Putamen (tissue), 1 donor: ENCODE measurements at places on chromosomes 6 and 20.

DNA sequence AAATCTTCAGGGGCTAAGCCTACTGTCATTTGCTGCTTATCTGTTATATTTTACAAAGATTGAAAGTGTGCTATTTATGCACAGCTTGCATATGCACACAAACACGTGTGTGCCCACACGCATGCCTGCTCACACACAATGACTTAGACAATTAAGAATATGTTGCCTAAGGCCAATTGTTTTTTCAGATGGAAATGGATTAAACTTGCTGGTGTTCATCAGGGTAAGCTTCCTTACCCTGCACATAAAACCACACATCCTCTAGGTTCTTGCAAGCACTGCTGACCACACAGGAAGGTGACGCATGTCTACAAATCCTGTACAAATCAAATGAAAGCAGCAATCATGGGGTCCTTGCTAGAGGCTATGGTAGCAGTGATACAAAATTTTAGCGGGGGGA lies 58.4 kb downstream of the GJA10 start:
- no peak for DNase-seq

DNA sequence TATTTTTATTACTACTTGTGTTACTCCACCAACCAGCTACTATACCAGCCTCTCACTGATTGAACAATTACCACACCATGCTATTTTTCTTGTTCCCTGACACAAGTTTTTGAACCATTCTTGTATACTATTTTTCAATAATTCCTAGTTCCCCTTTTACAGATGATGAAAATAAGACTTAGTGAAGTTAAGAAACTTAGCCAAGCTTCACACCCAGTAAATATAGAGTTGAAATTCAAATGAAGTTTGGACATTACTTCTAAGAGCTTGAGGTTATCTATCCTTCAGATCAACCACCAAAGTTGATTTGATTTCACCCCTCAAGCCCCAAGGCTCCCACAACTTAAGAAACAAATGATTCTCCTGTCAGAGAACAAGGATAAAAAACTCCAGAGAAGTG lies 13.1 kb upstream of the BCAS1 start:
- no peak for DNase-seq

DNA sequence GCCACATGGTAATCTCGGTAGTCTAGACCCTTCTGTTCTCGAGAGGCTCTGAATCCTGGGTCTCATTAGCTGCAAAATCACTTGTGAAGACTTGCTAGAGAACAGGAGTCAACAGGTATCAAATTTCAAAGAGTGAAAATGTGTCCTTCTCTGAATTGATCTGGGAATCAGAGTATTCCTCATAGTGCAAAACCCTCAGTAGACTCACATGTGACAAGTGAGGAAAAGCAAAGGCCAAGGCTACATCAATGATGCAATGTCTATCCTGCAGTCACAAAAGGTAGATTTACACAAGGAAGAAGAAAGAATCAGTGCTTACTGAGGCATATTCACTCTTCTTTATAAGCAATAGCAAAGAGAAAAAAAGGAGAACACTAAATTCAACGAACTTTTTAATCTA lies 1220.0 kb upstream of the GJE1 start:
- DNase-seq, result no peak

DNA sequence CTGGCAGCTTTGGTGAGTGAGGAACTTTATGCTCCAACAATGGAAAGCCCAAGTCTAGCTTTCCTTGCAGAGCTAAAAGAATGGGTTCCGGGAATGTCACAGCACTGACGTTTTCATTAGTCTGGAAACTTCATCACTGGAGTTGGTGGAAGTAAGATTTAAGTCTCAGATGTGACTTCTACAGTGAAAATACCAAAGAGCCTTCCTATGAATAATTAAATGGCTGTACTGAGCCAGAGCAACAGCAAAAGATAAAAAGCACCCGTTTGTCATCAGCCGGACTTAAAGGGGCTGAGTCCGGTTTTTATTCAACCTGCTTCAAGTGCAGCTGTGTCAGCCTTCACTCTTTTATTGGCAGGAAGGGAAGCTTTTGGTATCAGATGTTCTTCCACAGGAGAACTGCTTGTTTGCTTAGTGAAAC lies 46.5 kb upstream of the SHLD1 start:
- DNase-seq, result no peak

GRCh38 chr6:24875534-24875901 lies 60.2 kb downstream of the RIPOR2 start:
- no peak for DNase-seq

DNA sequence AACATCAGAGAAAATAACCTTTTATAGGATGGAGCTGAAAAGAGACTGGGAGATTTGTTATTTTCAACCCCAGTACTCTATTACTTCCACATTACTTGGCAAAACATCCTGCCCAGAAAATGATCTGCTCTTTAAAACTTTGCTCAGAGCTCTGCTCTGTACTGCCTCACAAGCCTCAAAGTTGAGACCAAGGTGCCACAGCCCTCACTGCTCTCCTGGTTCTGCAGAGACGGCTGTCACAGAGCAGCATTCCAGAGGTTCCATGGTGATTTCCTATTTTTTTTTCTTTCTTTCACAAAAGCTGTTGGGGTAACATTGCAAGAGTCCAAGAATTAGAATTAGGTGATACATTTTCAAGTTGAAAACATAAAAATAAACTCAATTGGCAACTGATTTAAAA lies 155.2 kb downstream of the UBE3D start:
- DNase-seq, result no peak

DNA sequence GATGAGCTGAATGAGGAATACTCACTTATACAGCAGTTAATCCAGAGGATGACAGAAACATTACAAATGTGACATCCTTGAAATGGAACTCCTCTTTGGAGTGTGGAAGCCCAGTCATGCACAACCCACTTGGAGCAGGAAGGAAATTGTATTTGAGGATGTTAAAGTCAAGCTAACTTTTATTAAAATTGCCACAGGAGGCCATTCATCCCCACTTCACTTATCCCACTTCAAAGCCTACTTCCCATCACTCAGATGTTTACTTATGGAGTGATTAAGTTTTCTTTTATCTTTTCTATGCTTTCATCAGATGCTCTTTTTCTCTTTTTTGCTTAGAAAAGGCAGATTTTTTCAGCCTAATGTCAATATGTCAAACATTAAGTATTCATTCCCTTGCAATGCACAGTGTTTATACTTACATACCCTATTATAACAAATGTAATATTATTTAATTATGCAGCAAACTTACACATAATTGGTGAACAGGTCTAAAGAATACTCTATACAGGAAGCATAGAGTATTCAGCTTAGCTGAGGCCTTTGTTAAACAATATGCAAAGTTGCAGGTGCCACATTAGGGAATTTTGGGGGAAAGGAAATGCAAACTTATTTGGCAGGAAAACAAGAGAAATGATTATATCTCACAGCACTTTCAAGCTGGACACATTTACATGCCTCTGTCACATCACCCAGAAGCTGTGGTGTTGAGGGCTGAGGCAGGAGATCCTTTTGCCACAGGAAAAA lies 148.9 kb downstream of the KHDC1L start:
- DNase-seq, result no peak

- DNase-seq, result no peak
Measured at GRCh38 chr20:40565682-40566040, 123.4 kb downstream of the MAFB start.

GRCh38 chr6:152404936-152405595 lies 232.1 kb downstream of the SYNE1 start:
- DNase-seq, result no peak

- no peak for DNase-seq
Measured at GRCh38 chr6:136181512-136181833, 68.6 kb downstream of the MTFR2 start.

- DNase-seq, result no peak
Measured at GRCh38 chr6:53205778-53206177, 57.1 kb upstream of the GCM1 start.

GRCh38 chr6:13445744-13446115 lies 41.7 kb downstream of the GFOD1 start:
- no peak for DNase-seq

GRCh38 chr20:59214606-59215547 lies 51.3 kb downstream of the ZNF831 start:
- no peak for DNase-seq

- DNase-seq, result no peak
Measured at GRCh38 chr20:16399801-16400200, 173.4 kb downstream of the KIF16B start.

DNA sequence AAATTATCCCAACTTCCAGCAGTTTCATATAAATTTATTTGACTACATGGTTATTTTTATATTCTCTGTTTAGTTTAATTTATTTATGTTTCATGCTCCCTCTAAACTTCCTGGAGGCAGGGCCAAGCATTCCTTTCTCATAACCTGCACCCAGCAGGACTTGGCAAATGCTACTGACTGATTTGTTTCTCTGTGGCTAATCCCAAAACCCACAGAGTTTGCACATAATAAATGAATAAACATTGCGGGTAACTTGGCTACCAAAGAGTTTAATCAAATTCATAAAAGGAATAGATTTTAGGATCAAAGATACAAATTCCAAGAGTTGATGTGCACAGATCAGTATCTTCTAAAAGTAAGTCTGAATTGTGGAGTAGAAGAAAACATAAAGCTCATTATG lies 239.5 kb downstream of the SLC35F1 start:
- DNase-seq, result no peak

GRCh38 chr6:44495036-44495901 lies 107.8 kb downstream of the CDC5L start:
- DNase-seq, result no peak

GRCh38 chr6:42030585-42031506 lies 19.5 kb upstream of the TAF8 start:
- DNase-seq, result no peak

DNA sequence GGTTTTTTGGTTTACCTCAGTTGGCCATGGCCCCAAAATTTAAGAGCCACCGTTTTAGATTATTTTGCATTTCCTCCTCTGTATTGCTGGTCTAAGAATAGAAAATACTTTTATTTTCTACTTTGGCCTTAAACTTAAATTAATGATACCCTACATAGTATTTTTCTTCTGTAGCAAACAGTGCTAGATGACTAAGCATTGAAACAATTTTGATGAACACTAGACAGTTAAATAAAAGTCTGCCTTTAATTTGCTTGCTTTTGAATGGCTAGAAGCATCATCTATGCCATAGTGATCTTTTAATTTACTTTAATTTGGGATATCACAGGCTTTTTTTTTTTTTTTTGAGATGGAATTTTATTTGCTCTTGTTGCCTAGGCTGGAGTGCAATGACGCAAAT lies 106.4 kb downstream of the CD109 start:
- no peak for DNase-seq

- no peak for DNase-seq
Measured at GRCh38 chr20:49368596-49368995, 90.7 kb upstream of the ZNFX1 start.

DNA sequence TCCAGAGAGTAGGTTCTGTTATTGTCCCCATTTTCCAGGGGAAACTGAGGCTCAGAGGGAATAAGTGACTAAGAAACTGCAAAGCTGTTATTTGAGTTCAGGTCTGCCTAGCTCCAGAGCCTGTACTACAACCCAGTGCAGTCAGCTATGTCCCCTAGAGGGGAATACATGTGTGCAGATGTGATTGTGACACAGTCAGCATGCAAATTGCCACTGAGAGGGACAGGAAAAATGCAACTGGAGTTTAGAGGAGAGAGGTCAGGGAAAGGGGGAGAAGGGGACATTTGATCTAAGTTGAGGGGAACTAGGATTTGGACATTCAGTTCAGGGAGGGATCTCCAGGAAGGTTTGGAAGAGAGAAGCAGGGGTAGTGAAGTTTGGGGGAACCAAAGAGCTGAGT lies 38.6 kb upstream of the EPB41L1 start:
- no peak for DNase-seq

- no peak for DNase-seq
Measured at GRCh38 chr6:14454473-14454775, 336.9 kb downstream of the CD83 start.

GRCh38 chr20:36144336-36144735 lies 10.2 kb upstream of the EPB41L1 start:
- no peak for DNase-seq

DNA sequence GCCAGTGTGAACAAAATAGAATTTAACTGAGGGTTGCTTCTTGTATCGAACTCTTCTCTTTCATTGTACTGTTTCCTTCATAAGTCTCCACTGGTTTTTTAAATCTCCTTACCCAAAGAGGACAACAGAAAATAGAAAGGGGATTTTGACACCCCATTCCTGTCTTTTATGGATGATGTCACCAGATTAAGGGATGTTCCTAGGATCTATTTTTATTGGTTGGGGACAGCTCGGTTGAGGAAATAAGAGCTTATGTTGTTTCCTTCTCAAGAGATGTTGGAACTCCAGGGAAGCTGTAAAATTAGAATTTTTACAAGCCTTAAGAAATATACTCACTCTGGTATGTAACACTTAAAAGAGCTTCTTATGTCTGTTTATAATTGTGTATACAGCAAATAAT lies 171.5 kb downstream of the PHF3 start:
- DNase-seq, result no peak

DNA sequence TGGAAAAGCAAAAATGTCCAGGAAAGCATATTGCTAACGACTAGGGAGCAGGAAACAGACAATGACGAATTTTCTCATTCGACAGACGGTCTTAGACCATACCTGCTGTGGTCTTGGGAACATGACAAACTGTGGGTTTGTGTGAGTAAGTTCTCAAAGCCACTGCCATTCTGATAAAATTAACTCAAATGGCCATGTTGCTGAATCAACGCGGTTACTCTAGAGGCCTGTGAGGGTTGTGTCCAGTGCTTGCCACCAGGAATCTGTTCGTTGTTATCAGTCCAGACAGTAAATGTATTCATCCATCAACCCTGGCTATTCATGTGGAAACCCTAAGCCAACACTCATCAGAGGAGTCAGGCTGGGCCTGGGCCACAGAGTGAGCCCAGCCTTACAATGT lies 124.3 kb downstream of the MYLK4 start:
- no peak for DNase-seq

GRCh38 chr20:50918403-50918802 lies 12.8 kb downstream of the ADNP start:
- DNase-seq, result no peak

DNA sequence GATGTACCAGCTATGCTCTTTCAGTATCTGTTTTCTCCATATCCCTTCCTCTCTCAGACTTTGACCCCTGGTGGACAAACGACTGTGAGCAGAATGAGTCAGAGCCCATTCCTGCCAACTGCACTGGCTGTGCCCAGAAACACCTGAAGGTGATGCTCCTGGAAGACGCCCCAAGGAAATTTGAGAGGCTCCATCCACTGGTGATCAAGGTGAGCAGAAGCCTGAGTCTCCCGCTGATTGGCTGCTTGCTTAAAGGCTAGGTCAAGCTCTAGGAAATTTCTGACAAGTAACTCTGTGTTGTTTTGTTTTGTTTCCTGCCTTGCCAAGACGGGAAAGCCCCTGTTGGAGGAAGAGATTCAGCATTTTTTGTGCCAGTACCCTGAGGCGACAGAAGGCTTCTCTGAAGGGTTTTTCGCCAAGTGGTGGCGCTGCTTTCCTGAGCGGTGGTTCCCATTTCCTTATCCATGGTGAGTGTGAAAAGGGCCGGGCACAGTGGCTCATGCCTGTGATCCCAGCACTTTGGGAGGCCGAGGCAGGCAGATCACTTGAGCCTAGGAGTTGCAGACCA lies 28.6 kb downstream of the C6orf89 start:
- DNase-seq, result no peak

GRCh38 chr20:41176711-41177552 lies 39.6 kb downstream of the PLCG1 start:
- DNase-seq, result no peak

GRCh38 chr6:116507324-116507723 lies 4.1 kb upstream of the CALHM5 start:
- no peak for DNase-seq

GRCh38 chr6:154682633-154683125 lies 50.5 kb upstream of the SCAF8 start:
- no peak for DNase-seq
